Activated CD8-positive, alpha-beta T cell treated with anti-CD3 and anti-CD28 coated beads, Interleukin-2, amount 10 ng/mL, durations not matched to agents 7 days and 5 days (primary cell): ENCODE measurements at places on chromosomes 4 and X. TPM values are rescaled to one million over a fixed set of nuclear protein-coding genes. Genes with fewer than 3 reads are reported as not detected.

GRCh38 chrX:78693012-78693411, 33.9 kb upstream of the RTL3 start:
- no peak overlapping the region for H3K27ac ChIP-seq
- no peak overlapping the region for H3K4me3 ChIP-seq
- no peaks in the 10 kb centered on the region for H3K4me1 ChIP-seq
- H3K27me3 ChIP-seq = no peaks in the 10 kb centered on the region

SPANXA2 gene
- total RNA-seq = not detected

GRCh38 chrX:72634331-72634730, 61.7 kb upstream of the HDAC8 start:
- no peaks in the 10 kb centered on the region for H3K36me3 ChIP-seq
- no peaks in the 10 kb centered on the region for H3K4me1 ChIP-seq
- no peaks in the 10 kb centered on the region for H3K27me3 ChIP-seq
- no peak overlapping the region for H3K27ac ChIP-seq
- no peak overlapping the region for H3K4me3 ChIP-seq

DNA sequence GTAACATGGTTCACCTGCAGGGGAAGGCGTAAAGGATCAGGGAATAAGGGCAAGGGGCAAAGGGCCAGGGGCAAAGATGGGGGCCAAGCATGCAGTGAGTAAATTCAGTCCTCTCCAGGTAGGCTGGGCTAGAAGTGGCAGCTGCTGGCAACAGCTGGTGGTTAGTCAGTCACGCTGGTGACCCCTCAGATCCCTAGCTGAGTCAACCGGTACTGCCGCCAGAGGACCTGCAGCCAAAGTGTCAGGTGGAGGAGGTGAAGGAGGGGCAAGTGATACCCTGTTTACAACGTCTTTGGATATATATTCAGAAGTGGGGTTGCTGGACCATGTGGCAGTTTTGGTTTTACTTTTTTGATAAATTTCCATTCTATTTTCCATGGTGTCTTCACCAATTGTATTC, 24.6 kb upstream of the NAP1L2 start:
- no peak overlapping the region for H3K27ac ChIP-seq
- no peak overlapping the region for H3K4me3 ChIP-seq
- DNase-seq = no peak
- no peaks in the 10 kb centered on the region for H3K36me3 ChIP-seq

DNA sequence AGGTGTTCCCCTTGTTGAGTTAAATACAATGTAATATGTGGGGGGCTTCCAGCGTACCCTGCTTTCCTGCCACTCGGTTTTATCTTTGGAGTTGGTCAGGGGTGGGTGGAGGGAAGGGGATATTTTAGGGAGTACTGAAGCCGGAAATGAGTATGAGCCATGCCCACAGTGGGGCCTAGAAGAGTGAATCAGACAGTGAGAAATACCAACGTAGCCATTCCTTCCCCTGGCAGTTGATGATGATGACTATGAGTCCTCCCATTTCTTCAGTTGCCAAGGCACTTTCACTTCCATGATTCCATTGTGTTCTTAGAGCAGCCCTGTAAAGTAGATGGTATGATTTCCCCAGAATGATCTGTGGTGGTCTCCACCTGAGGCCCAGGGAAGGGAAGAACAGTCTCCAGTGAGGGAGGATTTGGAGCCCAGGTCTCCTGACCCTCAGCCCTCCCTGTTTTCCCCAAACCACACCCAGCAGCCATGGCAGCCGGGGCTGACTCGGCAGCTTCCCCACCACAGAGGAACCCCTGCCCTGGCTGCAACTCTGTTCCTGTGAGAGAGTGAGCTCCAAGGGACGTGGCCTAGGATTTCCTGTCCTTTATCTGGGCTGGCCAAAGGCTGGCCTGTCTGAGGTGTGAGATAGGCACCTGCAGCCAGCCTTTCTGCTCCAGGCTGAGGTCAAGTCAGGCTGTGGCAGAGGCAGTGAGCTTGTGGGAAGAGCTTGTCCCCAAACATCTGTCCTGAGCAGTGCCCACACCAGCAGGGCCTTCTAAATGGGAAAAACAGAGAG, 52.7 kb downstream of the STARD8 start:
- no peak overlapping the region for H3K4me3 ChIP-seq
- peaks cover under 1% of the 10 kb centered on the region for H3K27me3 ChIP-seq
- no peak for DNase-seq
- no peak overlapping the region for H3K27ac ChIP-seq

AWAT2 gene
- total RNA-seq = not detected

DNA sequence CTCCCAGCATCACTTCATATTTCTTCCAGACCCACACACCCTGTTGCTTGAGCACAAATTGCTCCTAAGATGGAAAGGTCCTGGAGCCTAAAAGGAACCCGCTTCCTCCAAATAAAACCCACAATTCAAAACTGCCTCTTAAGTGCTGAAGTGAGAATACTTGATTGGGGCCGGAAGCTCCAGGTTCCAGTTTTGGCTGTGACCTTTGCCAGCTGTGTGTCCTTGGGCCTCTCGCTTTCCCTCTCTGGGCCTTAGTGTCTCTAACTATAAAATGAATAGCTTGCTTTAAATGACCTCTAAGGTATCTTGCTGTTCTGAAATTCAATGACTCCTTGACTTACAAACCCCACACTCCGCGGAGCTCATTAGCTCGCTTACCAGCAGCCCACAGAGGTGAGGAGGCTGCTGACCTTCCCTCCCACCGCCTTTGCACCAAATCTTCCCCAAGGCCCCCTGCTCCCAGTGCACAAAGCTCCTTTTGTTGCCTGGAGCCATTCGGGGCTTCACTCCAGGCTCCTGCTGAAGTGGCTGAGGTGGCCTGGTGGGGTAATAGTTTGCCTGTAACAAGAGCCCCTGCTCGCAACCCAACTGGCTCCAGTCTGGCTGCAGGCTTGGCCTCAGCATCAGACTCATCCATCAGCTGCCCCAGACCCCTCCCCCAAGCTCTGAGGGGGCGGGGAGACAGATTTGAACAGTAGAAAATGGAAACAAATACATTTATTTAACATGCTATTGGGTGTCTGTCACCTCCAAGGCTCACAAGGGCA, 21.8 kb downstream of the STARD8 start:
- DNase-seq = no peak
- no peaks in the 10 kb centered on the region for H3K27me3 ChIP-seq
- H3K4me1 ChIP-seq = no peaks in the 10 kb centered on the region
- no peaks in the 10 kb centered on the region for H3K36me3 ChIP-seq
- no peak overlapping the region for H3K27ac ChIP-seq

GRCh38 chr4:59540311-59540710, 1659.8 kb upstream of the ADGRL3 start:
- no peak overlapping the region for H3K27ac ChIP-seq
- H3K27me3 ChIP-seq = no peaks in the 10 kb centered on the region
- H3K36me3 ChIP-seq = no peaks in the 10 kb centered on the region

MSANTD1 gene
- total RNA-seq = 1.0 TPM

GRCh38 chr4:98873059-98873458, 55.9 kb downstream of the EIF4E start:
- H3K4me3 ChIP-seq = no peak overlapping the region
- peaks cover 24% of the 10 kb centered on the region for H3K36me3 ChIP-seq
- no peaks in the 10 kb centered on the region for H3K27me3 ChIP-seq
- no peak overlapping the region for H3K27ac ChIP-seq

SAGE1 gene
- not detected for total RNA-seq

DNA sequence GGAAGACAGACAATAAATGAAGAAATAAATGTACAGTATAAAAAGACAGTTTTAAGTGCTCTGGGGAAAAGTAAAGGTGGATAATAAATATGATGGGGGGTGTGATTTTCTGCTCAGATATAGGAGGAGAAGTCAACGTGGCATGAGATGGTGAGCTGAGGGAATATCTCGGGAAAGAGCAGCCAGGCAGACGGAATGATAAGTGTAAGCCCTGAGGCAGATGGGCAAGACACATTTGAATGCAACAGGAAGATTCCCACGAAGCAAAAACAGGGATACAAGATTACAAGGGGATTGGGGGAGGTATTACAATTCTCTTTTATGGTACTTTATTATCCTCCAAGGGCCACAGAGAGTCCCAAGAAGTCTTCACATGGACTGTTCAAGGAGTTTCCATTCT, 11.1 kb downstream of the ANXA3 start:
- H3K4me3 ChIP-seq = no peak overlapping the region
- peaks cover 17% of the 10 kb centered on the region for H3K27me3 ChIP-seq
- H3K4me1 ChIP-seq = peaks cover 5% of the 10 kb centered on the region
- H3K27ac ChIP-seq = no peak overlapping the region
- no peaks in the 10 kb centered on the region for H3K36me3 ChIP-seq

- DNase-seq = no peak
- no peak overlapping the region for H3K4me3 ChIP-seq
- no peak overlapping the region for H3K27ac ChIP-seq
- no peaks in the 10 kb centered on the region for H3K36me3 ChIP-seq
- H3K27me3 ChIP-seq = no peaks in the 10 kb centered on the region
Observed at GRCh38 chr4:177860171-177860570, 417.9 kb upstream of the AGA start.

DNA sequence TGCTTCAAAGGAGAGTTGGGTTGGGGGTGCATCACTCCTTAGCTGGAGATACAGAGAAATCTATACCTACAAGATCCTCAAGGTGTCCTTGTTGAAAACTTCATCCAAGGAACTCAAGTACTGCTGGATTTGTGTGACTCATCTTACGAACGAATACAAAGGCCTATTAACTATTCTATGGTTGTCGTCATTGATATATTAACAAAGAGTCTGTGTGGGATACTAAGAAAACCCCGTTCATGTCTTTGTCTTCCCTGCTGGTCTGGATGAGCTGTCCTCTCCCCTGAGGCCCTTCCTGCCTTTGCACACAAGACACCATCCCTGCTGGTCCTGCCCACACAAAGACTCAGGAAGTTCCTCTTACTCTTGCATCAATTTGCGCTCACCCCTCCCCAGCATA, 54.9 kb upstream of the IRF2 start:
- DNase-seq = no peak
- H3K36me3 ChIP-seq = peaks cover 15% of the 10 kb centered on the region
- no peak overlapping the region for H3K4me3 ChIP-seq
- H3K27ac ChIP-seq = no peak overlapping the region
- peaks cover 31% of the 10 kb centered on the region for H3K4me1 ChIP-seq
- no peaks in the 10 kb centered on the region for H3K27me3 ChIP-seq

RLIM gene
- 32.3 TPM for total RNA-seq

DNA sequence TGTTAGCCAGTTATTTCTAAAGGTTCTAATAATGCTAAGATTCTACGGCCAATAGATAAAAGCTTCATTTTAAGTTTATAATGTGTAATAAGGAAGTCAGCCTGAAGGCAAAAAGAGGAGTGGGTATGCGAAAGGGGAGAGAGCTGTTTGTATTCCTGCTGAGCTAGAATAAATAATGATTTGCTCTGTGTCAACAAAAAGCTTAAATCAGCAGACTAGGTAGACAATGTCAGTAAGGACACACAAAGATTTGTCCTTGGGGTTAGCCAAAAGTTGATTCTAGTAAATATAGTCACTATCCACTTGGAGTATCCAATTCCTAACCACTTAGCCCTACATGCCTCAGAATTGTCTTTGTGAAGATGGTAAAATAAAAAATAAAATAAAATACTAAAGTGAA, 90.3 kb upstream of the GRIA3 start:
- H3K27me3 ChIP-seq = no peaks in the 10 kb centered on the region
- H3K27ac ChIP-seq = no peak overlapping the region
- no peaks in the 10 kb centered on the region for H3K36me3 ChIP-seq
- no peak overlapping the region for H3K4me3 ChIP-seq

INPP4B gene
- 44.7 TPM for total RNA-seq

DNA sequence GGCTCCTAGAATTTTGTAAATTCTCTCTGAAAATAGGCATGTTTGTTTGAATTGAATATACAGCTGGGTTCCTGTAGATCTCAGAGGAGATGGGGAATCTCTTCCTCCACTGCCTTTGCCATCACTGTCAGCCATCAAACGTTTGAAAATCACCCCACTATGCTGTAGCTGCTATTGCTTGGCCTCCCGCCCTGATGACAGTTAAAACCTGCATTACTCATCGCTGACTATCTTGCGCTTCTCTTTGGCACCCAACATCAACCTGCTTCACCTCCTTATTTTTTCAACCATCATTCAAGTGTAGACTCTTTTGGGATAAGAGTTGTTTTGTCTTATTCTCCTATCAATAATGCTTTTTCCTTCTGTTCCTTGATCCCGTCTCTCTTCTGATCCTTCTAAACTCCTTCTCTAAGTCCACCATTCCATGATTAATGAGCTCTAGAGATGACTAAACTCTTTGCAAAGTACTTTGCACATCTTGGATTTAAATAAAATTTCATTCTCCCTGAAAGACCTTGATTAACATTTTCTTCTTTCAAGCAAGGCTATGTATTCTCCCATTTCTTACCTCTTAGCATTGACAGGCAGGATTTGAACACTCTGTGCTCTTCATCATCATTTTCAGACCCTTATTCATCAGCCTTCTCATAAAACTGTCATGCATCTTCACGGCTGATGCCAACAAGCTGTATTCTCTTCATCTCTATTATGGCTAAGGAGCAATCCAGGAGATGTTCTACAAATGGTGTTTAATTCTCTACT, 133.0 kb downstream of the SNCA start:
- H3K27ac ChIP-seq = no peak overlapping the region
- H3K4me3 ChIP-seq = no peak overlapping the region
- H3K36me3 ChIP-seq = no peaks in the 10 kb centered on the region
- peaks cover 4% of the 10 kb centered on the region for H3K27me3 ChIP-seq

DDIT4L gene
- not detected for total RNA-seq

- H3K27me3 ChIP-seq = no peaks in the 10 kb centered on the region
- no peak overlapping the region for H3K4me3 ChIP-seq
- no peak overlapping the region for H3K27ac ChIP-seq
Observed at GRCh38 chr4:41015016-41015675, 199.2 kb downstream of the APBB2 start.

TCEAL7 gene
- total RNA-seq = not detected

DNA sequence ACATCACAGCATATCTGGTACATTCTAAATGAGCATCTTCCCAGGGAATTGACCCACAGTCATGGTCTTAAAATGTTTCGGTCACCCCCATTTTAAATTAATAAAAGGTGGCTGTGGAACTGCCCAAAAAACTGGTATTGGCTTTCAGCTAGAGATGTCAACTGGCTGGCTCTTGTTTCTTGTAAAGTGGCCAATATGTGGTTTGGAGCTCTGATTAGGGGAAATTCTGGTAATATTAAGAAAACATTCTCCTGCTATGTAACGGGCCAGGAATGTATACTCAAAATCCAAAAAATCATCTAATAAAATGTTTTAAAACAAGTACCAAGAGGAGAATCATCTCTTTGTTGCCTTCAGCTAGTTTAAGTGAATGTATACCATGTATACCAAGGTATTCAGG, 62.0 kb upstream of the VCX2 start:
- no peaks in the 10 kb centered on the region for H3K36me3 ChIP-seq
- no peak overlapping the region for H3K27ac ChIP-seq
- DNase-seq = no peak
- no peaks in the 10 kb centered on the region for H3K4me1 ChIP-seq
- no peaks in the 10 kb centered on the region for H3K27me3 ChIP-seq

GRCh38 chr4:139312552-139313332, 10.5 kb upstream of the NDUFC1 start:
- no peak for DNase-seq
- H3K36me3 ChIP-seq = peaks cover 45% of the 10 kb centered on the region
- H3K4me1 ChIP-seq = peaks cover 62% of the 10 kb centered on the region
- peak overlapping the region; percentile 29 for H3K27ac ChIP-seq
- no peaks in the 10 kb centered on the region for H3K27me3 ChIP-seq
- no peak overlapping the region for H3K4me3 ChIP-seq
